ENCODE measurements at places on chromosomes 12 and 14.

DNA sequence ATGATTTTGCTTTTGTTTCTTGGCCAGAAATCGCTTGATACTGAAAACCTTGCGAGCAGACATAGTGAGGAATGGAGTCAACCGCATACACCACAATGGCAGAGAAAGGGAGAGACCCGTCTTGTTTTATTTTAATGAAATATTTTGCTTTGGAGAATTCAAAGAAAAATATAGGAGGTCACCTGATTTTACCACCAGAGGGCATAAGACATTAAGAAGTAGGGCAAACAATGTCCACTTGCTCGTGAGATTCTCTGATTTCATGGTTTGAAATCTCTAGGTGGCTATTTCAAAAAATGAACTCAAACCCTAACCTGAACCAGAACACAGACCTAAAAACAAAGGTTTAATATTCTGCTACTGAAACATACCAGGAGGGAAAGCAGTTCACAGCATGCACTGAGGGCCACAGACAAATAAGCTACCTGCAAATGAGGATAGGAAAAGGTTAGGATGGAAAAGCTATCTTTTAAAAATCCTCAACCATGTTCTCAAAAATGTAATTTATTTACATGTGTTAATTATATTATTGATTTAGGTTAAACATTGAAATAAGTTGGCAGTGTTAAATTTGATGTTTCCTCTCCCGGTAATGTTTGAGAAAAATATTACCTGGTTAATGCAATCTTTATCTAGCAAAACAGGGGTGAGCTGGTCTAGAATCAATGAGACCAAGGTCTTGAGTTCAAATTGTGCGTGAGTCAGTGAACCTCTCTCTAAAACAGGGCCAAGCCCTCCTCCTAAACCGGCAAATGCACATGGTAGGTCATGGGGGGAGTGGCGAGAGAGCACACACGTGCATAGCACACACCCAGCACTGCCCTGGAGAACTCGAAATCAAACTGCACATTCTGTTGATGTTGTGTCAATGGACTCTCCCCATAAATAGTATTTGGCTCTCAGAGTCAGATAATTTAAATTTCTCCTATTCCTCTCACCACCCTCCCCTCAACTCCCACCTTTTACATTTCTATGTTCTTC, 12.5 kb downstream of the IFNG-AS1 start:
- no peak for DNase-seq

- DNase-seq = no peak
Measured at GRCh38 chr12:75086091-75087038, 123.3 kb downstream of the KCNC2 start.

- no peak for DNase-seq
Measured at GRCh38 chr12:131218026-131218922, 264.6 kb downstream of the ADGRD1 start.

DNA sequence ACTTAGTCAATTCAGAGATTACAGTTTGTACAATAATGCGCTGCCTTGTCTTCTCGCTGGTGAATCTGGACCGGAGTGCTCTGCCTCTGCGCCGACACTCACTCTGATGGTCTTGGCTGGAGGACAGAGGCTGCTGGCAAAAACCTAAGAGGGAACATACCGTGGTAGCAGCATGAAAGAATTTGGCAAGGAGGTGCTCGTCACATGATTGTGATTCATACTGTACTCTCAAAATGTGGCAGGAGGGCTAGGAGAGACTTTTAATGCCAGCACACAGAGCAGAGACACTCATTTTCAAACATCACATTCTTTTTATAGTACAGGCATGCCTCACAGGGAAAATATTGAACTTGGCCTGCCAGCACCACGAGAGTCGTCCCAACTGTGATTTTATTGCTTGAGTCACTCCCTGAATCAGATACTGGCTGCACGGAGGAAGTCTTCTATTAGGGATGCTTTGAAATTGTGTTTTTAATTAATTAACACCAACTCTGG, 67.8 kb downstream of the HMGA2 start:
- no peak for DNase-seq

GRCh38 chr12:16573398-16574077, 32.4 kb downstream of the LMO3 start:
- DNase-seq = no peak

- no peak for DNase-seq
Measured at GRCh38 chr12:130957304-130957621, 3.6 kb downstream of the ADGRD1 start.

- no peak for DNase-seq
Measured at GRCh38 chr14:96635850-96636249, 133.7 kb downstream of the PAPOLA start.

DNA sequence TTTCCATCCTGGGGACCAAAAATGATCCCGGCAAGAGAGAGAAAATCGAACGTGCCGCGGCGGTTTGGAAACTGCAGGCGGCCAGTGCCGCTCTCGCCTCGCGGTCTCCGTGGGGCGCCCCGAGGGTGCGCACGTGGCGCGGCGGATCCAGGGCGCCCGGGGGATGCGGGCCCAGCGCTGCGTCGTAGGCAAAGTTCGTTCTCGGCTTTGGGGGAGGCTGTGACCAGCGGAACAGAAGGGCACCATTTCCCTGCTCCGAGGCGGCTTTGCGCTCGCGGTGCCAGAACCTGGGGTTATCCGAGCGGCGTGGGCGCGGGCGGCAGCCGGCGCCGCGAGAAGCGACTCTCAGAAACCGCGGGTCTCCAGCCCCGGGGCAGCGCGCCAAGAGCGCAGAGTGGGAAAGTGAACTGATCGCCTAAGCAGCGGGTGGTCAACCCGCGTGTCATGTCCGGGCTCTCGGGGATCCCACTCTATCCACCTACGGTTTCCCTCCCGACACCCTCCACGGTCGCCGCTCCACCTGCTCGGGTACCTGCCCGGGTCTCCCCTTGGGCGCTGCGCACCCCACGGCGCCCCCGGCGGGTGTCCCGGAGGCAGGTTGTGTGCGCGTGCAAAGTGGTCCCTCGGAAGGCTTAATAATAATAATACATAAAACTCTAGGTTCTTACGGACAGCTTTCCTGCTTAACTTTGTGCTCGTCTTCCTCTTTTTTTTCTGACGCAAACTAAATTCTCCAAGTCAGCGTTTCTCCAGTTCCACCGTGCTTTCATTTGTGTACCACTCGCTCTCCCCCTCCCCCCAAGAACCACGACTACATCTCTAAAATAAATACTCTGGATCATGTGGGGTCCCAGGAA, 1.2 kb downstream of the ESRRB start:
- DNase-seq = no peak

GRCh38 chr14:26128931-26129671, 468.7 kb downstream of the NOVA1 start:
- DNase-seq = no peak

DNA sequence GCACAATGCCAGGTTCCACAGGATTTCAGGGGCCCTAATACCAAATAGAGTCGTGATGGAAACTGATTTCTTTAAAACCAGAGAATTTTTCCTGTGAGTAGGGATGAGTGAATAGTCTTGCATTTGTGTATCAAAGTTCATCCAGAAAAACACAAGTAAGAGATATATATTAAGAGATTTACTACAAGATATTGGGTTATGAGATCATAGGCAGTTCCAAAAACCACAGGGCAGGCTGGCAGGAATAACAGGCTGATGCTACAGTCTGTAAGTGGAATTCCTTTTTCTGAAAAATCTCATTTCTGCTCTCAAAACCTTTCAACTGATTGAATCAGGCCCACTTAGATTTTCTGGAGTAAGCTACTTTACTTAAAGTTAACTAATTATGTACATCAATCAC, 1756.2 kb upstream of the SEL1L start:
- DNase-seq = no peak

DNA sequence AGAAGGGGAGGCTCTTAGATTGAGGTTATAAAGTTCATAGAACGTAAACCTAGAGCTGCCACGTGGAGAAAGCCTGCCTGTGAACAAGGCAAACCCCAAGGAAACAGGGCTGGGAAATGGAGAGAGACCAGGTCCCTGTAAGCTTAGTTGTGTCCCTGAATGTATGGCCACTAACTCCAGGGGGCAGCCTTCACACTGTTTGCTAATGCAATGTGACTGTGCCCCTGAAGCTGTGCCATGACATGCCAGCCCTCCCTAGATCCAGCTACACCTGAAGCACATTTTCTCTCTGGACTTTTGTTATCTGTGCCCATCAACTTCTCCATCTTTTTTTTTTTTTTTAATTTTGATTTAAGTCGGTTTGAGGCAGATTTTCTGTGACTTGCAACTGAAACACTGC, 60.6 kb upstream of the TMCC3 start:
- DNase-seq = no peak

GRCh38 chr14:23664207-23664885, 28.2 kb downstream of the DHRS2 start:
- DNase-seq = no peak

DNA sequence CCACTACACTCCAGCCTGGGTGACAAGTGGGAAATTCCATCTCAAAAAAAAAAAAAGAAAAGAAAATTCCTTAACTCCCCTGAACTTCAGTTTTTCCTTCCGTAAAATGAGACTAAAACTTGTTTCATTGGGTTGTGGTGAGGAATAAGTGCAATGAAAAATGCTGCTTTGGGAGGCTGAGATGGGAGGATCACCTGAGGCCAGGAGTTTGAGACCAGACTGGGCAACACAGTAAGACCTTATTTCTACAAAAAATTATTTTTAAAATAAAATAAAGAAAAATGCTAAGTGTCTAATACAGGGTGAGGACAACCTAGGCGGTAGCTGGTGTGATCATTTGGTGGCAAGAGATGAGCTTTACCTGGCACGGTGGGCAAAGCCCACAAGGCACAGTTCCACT, 6.9 kb downstream of the SMAGP start:
- no peak for DNase-seq

GRCh38 chr14:64438181-64438841, 27.0 kb upstream of the AKAP5 start:
- no peak for DNase-seq

DNA sequence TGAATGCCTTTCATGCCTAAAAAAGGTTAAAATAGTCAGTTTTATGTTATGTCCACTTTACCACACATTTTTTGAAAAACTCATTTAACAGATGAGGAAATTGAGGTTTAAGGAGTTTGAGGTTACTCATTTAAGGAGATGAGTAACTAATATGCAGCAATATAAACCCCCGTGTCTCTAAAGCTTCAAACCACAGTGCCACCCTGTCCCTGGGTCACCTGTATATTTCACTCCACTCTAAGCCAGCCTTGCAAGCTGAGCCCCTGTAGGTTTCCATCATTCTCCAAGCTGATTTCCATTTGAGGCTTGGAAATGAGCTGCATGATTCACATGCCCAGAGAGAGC, 64.4 kb downstream of the NUAK1 start:
- no peak for DNase-seq

DNA sequence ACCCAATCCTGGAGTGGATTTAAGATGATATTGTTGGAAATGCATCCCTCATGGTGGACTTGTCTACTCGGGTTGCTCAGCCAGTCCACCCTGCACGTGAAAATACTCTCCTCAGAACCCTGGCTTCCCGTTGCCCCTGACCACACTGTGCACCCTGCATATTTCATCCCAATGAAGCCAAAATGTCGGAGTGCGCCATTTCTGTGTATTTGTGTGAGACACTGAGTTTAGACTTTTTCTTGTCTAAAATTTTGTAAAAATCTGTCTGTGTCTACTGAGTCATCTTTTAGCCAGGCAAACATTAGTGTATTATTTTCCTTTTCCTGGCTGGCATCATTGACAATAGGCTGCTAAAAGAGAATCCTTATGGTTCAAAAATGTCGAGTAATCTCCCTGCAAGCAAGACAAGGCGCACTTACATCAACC, 485 bp upstream of the PNMA1 start:
- peak; percentile 65 for DNase-seq

- DNase-seq = no peak
Measured at GRCh38 chr12:99137124-99137855, 492.2 kb downstream of the APAF1 start.

DNA sequence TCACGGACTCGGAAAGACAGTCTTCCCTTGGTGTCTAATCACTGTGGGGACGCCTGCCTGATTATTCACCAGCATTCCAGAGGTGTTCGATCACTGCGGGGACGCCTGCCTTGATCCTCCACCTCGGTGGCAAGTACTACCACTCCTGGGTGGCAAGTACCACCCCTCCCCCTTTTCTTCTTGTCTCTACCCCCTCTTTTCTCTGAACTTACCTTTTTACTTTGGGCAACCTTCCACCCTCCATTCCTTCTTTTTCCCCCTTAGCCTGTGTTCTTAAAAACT, 12.0 kb upstream of the LGMN start:
- DNase-seq = no peak

DNA sequence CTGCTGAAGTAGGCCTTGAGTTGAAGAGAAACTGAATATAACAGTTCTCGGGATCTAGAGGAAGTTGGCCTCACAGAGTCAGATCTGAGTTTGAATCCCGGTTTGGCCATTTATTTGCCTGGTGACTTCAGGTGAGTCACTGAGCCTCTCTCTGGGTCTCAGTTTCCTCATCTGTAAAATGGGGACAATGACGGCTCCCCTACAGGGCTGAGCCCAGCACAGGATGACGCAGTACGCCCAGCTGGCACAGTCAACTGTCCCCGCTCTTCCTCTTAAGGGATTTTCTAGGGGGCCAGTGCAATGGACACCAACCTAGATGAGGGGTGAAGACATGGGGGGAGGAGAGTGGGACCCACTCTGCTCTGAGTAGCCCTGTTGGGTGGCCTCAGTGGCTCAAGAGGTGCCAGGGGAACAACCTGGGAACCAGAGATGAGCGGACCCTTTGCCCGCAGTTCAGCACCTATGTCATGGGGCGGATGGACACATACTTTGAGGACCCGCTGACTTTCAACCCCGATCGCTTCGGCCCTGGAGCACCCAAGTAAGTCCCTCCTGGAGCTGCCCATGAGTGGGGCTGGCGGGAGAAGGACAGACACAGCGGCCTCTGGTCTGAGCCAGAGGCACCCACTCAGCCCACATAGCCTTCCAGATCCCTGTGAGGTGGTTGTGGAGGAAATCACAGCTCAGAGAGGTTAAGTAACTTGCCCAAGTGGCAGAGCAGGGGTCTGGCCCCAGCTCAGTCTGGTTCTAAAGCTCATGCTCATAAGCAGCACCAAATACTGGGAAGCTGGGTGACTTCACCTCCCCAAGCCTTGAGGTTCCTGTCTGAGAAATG, 41.1 kb downstream of the CYP46A1 start:
- no peak for DNase-seq

DNA sequence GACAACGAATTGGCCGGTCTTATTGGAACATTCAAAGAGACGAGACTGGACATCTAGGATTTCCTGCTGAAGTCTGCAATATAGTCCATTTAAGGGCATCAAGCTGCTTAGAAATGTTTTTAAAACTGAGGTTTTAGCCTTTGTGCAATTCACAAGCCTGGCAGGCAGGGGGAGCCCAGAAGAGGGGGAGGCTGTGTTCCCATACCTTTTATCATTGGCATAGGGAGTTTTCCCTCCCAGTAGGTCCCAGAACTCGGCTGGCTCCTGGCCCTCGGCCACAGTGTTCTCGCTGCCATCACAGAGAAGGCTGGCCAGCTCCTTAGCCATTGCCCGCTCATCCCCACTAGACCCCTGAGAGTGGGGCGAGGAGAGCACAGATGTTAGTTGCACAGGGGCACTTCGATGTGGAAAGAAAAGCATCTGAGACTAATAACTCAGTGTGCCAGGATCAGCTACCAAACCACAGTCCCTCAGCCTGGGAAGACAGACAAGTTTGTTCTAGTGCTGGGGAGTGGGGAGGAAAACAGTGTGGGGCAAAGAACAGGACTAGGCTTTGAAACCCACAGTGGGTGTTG, 15.1 kb downstream of the AVIL start:
- peak; percentile 2 for DNase-seq

GRCh38 chr12:48857278-48857994, 5.5 kb upstream of the DDX23 start:
- DNase-seq = no peak

- no peak for DNase-seq
Measured at GRCh38 chr14:74425525-74426201, 347 bp downstream of the SYNDIG1L start.
